ENCODE measurements at places on chromosomes 1 and 21.

GRCh38 chr1:187415065-187415464 lies 586.3 kb downstream of the PLA2G4A start:
- no peak for DNase-seq

GRCh38 chr1:203057911-203058675 lies 27.7 kb downstream of the MYOG start:
- DNase-seq: no peak

GRCh38 chr21:41623945-41624344 lies 116.0 kb upstream of the TMPRSS2 start:
- no peak for DNase-seq

DNA sequence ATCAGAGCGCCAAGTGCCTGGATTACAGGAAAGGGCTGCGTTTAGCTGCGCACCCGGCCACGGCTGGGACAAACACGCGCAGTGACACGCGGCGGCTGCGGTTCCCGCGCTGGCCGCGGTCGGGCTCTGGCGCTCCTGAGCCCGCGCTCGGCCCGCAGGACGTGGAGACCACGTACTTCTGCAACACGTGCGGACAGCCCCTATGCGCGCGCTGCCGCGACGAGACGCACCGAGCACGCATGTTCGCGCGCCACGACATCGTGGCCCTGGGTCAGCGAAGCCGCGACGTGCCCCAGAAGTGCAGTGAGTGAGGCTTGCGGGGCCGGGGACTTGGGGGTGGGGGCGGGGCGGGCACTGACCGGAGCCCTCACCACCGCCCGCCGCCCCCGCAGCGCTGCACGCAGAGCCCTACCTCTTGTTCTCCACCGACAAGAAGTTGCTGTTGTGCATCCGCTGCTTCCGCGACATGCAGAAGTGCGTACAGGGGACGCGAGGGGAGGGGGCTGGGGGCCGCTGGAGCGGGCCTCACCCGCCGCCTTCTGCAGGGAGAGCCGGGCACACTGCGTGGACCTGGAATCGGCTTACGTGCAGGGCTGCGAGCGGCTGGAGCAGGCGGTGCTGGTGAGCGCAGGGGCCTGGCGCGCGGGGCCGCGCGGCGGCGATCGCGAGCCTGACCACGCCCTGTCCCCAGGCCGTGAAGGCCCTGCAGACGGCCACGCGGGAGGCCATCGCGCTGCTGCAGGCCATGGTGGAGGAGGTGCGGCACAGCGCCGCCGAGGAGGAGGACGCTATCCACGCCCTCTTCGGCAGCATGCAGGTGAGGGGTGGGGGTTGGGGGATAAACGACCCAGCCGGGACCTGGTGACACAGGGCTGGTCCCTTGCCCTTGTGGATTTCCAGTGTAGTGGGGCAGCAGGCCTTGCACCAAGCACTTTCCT lies 3.1 kb downstream of the RNF207 start:
- DNase-seq: no peak

GRCh38 chr1:70718086-70718630 lies 307.1 kb downstream of the CTH start:
- DNase-seq: no peak
